Glutamatergic neuron (in vitro differentiated cells): ENCODE measurements at places on chromosomes 5 and 9. TPM values are rescaled to one million over a fixed set of nuclear protein-coding genes. Genes with fewer than 3 reads are reported as not detected.

GRCh38 chr5:126274076-126274762 lies 149.0 kb upstream of the GRAMD2B start:
- H3K27ac ChIP-seq = no peak overlapping the region
- H3K4me1 ChIP-seq = peaks cover 5% of the 10 kb centered on the region
- no peaks in the 10 kb centered on the region for H3K27me3 ChIP-seq
- no peak overlapping the region for H3K4me3 ChIP-seq
- H3K36me3 ChIP-seq = no peaks in the 10 kb centered on the region
- DNase-seq = no peak

DNA sequence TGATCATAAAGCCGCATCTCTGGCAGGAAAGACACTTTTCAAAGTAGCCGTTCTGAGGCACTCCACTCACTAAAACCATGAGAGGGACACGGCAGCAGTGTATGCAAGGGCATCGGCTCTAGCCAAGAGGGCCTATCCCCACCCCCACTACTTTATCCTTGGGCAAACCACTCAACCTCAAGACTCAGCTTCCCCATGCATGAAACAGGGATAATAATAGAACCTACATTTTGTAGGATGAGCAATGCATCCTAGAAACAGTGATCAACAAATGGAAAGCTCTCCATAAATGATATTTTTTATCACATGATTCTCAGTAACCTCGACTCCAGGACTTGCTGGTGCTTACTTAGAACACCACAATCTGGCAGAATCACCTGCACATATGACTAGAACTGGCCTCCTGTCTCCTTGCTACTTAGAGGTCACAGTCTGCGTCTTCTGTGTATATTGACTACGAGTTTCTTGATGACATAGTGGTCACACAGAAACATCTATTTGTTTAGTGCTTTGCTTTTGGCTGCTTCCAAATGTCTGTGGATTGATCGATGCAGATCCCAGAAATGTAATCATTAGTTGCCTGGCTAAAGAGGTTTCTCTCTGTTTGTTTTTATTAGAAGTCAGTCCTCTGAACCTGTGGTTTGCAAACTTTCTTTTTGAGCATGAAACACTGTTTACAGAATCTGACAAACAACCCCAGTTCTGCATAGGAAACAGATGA lies 102.1 kb downstream of the LHFPL2 start:
- H3K27ac ChIP-seq = no peak overlapping the region
- H3K27me3 ChIP-seq = peaks cover 7% of the 10 kb centered on the region
- peaks cover 16% of the 10 kb centered on the region for H3K4me1 ChIP-seq
- DNase-seq = no peak

- H3K4me3 ChIP-seq = no peak overlapping the region
- no peak overlapping the region for H3K27ac ChIP-seq
- no peaks in the 10 kb centered on the region for H3K36me3 ChIP-seq
- H3K27me3 ChIP-seq = peaks cover 2% of the 10 kb centered on the region
These were observed 674.1 kb downstream of the NR2F1-AS1 start for GRCh38 chr5:92906798-92907376.

DNA sequence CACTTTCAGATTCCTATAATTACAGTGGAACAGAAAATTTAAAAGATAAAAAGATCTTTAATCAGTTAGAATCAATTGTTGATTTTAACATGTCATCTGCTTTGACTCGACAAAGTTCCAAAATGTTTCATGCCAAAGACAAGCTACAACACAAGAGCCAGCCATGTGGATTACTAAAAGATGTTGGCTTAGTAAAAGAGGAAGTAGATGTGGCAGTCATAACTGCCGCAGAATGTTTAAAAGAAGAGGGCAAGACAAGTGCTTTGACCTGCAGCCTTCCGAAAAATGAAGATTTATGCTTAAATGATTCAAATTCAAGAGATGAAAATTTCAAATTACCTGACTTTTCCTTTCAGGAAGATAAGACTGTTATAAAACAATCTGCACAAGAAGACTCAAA lies 29.5 kb downstream of the ZFYVE16 start:
- H3K27me3 ChIP-seq = no peaks in the 10 kb centered on the region
- no peak overlapping the region for H3K27ac ChIP-seq
- no peaks in the 10 kb centered on the region for H3K36me3 ChIP-seq
- no peak overlapping the region for H3K4me3 ChIP-seq
- no peaks in the 10 kb centered on the region for H3K4me1 ChIP-seq

- H3K4me3 ChIP-seq = peak overlapping the region; percentile 90
- H3K27ac ChIP-seq = peak overlapping the region; percentile 81
- no peaks in the 10 kb centered on the region for H3K36me3 ChIP-seq
- DNase-seq = peak; percentile 55
These were observed 688 bp downstream of the CNTLN start for GRCh38 chr9:17135295-17136160.

- no peaks in the 10 kb centered on the region for H3K4me1 ChIP-seq
- H3K36me3 ChIP-seq = no peaks in the 10 kb centered on the region
- no peak overlapping the region for H3K27ac ChIP-seq
- peaks cover 2% of the 10 kb centered on the region for H3K27me3 ChIP-seq
- H3K4me3 ChIP-seq = no peak overlapping the region
These were observed 20.6 kb downstream of the IFNW1 start for GRCh38 chr9:21121079-21121478.

DNA sequence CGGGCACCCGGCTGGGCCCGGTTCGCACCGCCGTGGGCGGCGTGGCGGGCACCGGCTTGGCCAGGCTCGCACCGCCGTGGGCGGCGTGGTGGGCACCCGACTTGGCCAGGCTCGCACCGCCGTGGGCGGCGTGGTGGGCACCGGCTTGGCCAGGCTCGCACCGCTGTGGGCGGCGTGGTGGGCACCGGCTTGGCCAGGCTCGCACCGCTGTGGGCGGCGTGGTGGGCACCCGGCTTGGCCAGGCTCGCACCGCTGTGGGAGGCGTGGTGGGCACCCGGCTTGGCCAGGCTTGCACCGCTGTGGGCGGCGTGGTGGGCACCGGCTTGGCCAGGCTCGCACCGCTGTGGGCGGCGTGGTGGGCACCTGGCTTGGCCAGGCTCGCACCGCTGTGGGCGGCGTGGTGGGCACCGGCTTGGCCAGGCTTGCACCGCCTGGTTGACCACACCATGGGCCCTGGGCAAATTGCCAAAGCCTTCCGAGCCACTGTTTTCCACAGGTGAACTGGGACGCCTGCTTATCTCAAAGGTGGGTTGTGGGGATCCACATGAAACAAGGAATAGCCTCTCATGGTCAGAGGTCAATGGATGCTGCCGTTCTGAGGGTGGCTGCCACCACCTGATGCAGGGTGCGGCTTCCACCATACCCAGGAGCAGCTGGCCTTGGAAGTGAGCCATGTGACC lies 28.2 kb downstream of the ADAMTSL2 start:
- peaks cover 22% of the 10 kb centered on the region for H3K27me3 ChIP-seq
- peaks cover 24% of the 10 kb centered on the region for H3K4me1 ChIP-seq
- no peak for DNase-seq
- no peak overlapping the region for H3K4me3 ChIP-seq
- no peak overlapping the region for H3K27ac ChIP-seq
- no peaks in the 10 kb centered on the region for H3K36me3 ChIP-seq

- H3K27me3 ChIP-seq = peaks cover 2% of the 10 kb centered on the region
- DNase-seq = no peak
- H3K4me1 ChIP-seq = peaks cover 3% of the 10 kb centered on the region
- no peak overlapping the region for H3K4me3 ChIP-seq
- H3K27ac ChIP-seq = no peak overlapping the region
- H3K36me3 ChIP-seq = no peaks in the 10 kb centered on the region
These were observed 145.0 kb upstream of the SLC28A3 start for GRCh38 chr9:84485539-84485938.

DNA sequence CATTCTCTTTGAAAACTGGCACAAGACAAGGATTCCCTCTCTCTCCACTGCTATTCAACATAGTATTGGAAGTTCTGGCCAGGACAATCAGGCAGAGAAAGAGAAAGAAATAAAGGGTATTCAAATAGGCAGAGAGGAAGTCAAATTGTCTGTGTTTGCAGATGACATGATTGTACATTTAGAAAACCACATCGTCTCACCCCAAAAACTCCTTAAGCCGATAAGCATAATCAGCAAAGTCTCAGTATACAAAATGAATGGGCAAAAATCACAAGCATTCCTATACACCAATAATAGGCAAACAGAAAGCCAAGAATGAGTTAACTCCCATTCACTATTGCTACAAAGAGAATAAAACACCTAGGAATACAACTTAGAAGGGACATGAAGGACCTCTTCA lies 21.0 kb upstream of the EPB41L4A start:
- no peak for DNase-seq
- H3K36me3 ChIP-seq = peaks cover 9% of the 10 kb centered on the region
- no peak overlapping the region for H3K27ac ChIP-seq
- no peaks in the 10 kb centered on the region for H3K27me3 ChIP-seq
- H3K4me1 ChIP-seq = no peaks in the 10 kb centered on the region

- H3K27ac ChIP-seq = no peak overlapping the region
- no peaks in the 10 kb centered on the region for H3K36me3 ChIP-seq
- no peaks in the 10 kb centered on the region for H3K27me3 ChIP-seq
- no peak overlapping the region for H3K4me3 ChIP-seq
- no peak for DNase-seq
These were observed 257.3 kb downstream of the FANCC start for GRCh38 chr9:95060234-95060633.

GRCh38 chr9:110592044-110592830 lies 12.7 kb upstream of the SVEP1 start:
- no peaks in the 10 kb centered on the region for H3K36me3 ChIP-seq
- no peak overlapping the region for H3K4me3 ChIP-seq
- no peaks in the 10 kb centered on the region for H3K4me1 ChIP-seq
- H3K27me3 ChIP-seq = no peaks in the 10 kb centered on the region
- no peak overlapping the region for H3K27ac ChIP-seq
- DNase-seq = no peak

- H3K4me3 ChIP-seq = no peak overlapping the region
- H3K36me3 ChIP-seq = peaks cover 13% of the 10 kb centered on the region
- H3K27me3 ChIP-seq = no peaks in the 10 kb centered on the region
- H3K27ac ChIP-seq = no peak overlapping the region
- no peak for DNase-seq
These were observed 36.3 kb downstream of the ROPN1L start for GRCh38 chr5:10477943-10478342.

SLC36A3 gene
- total RNA-seq = not detected

DNA sequence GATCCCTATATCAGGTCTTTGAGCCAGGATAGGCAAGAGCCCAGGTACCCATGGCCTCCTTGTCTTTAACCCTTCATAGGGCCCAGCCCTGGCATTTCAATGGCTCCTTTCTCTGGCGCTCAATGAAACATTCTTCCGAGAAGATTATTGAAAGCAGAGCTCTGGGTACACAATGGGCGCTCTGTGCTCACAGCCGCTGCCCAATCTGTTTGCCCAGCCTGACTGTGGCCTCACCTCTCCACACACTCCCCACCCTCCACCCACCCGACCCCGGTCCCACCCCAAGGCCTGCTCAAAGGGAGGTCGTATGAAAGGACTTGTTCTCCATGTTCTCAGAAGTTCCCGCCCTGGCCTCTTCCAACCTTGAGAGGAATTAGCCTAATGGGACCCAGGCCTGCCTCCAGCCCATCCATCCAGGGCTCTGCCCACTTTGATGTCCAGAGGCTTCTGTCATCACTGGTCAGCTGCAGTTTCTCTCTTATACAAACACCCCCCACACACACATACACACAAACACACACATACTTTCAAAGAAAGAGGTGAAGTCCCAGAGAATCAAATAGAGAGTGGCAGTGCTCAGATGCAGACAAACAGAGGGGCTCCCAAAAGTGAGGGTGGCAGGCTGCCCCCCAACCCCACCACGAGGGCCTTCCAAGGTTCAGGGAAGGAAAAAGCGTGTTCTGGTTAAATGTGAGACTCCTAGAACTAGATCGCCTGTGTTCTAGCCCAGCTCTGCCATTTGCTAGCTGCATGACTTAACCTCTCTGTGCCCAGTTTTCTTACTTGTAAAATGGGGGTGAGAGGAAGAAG lies 5.1 kb upstream of the ARSI start:
- no peak overlapping the region for H3K27ac ChIP-seq
- peaks cover 3% of the 10 kb centered on the region for H3K27me3 ChIP-seq
- H3K36me3 ChIP-seq = no peaks in the 10 kb centered on the region
- peaks cover 47% of the 10 kb centered on the region for H3K4me1 ChIP-seq
- H3K4me3 ChIP-seq = no peak overlapping the region

PCDHB16 gene
- 20.1 TPM for total RNA-seq

DNA sequence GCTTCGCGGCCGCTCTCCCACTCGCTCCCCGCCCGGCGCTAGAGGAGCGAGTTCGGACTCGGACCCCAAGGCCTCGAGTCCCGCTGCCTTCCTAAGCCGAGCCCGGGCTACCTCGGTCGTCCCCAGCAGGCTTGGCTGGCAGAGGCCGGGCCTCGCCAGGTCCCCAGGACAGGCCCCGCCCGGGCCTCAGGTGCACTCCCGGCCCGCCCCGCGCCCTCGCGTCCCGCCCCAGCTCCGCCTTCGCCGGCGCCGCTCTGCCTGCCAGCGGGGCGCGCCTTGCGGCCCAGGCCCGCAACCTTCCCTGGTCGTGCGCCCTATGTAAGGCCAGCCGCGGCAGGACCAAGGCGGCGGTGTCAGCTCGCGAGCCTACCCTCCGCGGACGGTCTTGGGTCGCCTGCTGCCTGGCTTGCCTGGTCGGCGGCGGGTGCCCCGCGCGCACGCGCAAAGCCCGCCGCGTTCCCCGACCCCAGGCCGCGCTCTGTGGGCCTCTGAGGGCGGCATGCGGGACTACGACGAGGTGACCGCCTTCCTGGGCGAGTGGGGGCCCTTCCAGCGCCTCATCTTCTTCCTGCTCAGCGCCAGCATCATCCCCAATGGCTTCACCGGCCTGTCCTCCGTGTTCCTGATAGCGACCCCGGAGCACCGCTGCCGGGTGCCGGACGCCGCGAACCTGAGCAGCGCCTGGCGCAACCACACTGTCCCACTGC lies at the start of gene SLC22A5:
TSS of gene SLC22A5 (plus strand) at position 237 of the 707 bp plus-strand sequence. CDS start at position 500, 263 bp downstream.
- H3K4me1 ChIP-seq = peaks cover 2% of the 10 kb centered on the region
- H3K27me3 ChIP-seq = peaks cover 10% of the 10 kb centered on the region
- H3K27ac ChIP-seq = no peak within 1 kb of the TSS
- peak; percentile 75 for DNase-seq
- peak within 1 kb of the TSS; percentile 80 for H3K4me3 ChIP-seq

DNA sequence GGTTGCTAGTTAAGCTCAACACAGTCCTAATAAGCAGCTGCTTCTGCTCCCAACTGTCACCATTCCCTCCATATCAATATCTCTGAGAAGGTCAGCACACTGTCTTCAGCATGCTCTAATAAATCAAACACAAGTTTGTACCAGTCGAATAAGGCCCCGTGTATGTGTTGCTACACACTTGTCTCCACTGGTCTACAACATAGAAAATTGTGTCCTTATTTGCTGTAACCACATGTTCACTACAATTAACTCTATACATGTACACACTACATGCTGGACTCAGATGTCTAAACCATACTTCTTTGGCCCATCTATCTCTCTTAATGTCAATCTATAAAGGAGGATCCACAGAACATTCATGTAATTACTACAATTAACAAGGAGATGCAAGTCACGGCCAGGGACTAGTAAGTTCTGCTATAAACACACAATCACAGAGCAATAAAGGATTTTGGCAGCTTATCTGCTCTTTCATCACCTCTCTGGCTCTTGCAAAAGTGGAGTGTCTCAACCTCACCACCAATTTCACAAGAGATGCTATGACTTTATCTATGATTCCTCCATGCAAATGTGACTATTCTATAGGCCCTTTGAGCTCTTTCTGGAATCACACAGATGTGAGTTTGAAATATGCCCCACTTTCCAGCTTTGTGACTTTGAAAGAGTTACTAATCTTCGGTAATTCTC lies 143.9 kb downstream of the SEMA5A start:
- no peaks in the 10 kb centered on the region for H3K27me3 ChIP-seq
- no peaks in the 10 kb centered on the region for H3K36me3 ChIP-seq
- no peak for DNase-seq

GRCh38 chr5:60835554-60835953 lies 8.5 kb downstream of the ELOVL7 start:
- H3K36me3 ChIP-seq = no peaks in the 10 kb centered on the region
- H3K27me3 ChIP-seq = no peaks in the 10 kb centered on the region
- H3K4me3 ChIP-seq = no peak overlapping the region
- DNase-seq = no peak
- H3K4me1 ChIP-seq = no peaks in the 10 kb centered on the region
